ENCODE measurements at places on chromosomes 16 and 17. TPM values are rescaled to one million over a fixed set of nuclear protein-coding genes. Genes with fewer than 3 reads are reported as not detected.

Gene EVI2A
- 0.33 TPM for total RNA-seq

Gene GPR142
- total RNA-seq: not detected

Gene TMED6
- 0.13 TPM for total RNA-seq

Gene MPO
- total RNA-seq: under 0.01 TPM

Gene SHMT1
- 15.4 TPM for total RNA-seq

Gene SLC47A1
- total RNA-seq: 11.6 TPM

Gene SDR42E2
- 0.07 TPM for total RNA-seq
